M059J (cell line): ENCODE measurements at places on chromosomes 7 and 10. TPM values are rescaled to one million over a fixed set of nuclear protein-coding genes. Genes with fewer than 3 reads are reported as not detected.

The SPDYE8 gene
- not detected in 2 replicates for total RNA-seq

The POLD2 gene
- total RNA-seq = 85.3 and 127 TPM in 2 replicates

The DOCK4 gene
- total RNA-seq = 5.0 and 7.7 TPM in 2 replicates

The GRM3 gene
- not detected in 2 replicates for total RNA-seq

The UBTD1 gene
- 21.8 and 40.5 TPM in 2 replicates for total RNA-seq

The SLC29A4 gene
- total RNA-seq = 3.1 and 6.9 TPM in 2 replicates

The PYROXD2 gene
- total RNA-seq = 0.54 and 1.0 TPM in 2 replicates

The LLCFC1 gene
- total RNA-seq = not detected in 2 replicates

The OGDHL gene
- 2.0 and 3.0 TPM in 2 replicates for total RNA-seq

The VENTX gene
- not detected in 2 replicates for total RNA-seq

The GCK gene
- not detected in 2 replicates for total RNA-seq

The EMX2 gene
- total RNA-seq = not detected in 2 replicates

The HOXA7 gene
- total RNA-seq = 3.7 and 4.6 TPM in 2 replicates

The CALHM3 gene
- 0.39 TPM in 1 of 2 replicates, not detected in the other for total RNA-seq

The CALML5 gene
- not detected in 2 replicates for total RNA-seq

The FANK1 gene
- total RNA-seq = 4.5 and 11.2 TPM in 2 replicates

The DDIT4 gene
- total RNA-seq = 42.5 and 56.8 TPM in 2 replicates

The VWC2 gene
- total RNA-seq = under 0.01 TPM in 1 of 2 replicates, not detected in the other

The NXPH1 gene
- not detected in 2 replicates for total RNA-seq

The TPK1 gene
- total RNA-seq = 0.27 and 1.7 TPM in 2 replicates

The FGFBP3 gene
- 0.05 and 0.94 TPM in 2 replicates for total RNA-seq

The PPIF gene
- 36.5 and 50.7 TPM in 2 replicates for total RNA-seq

The CHRM2 gene
- total RNA-seq = 1.1 and 2.8 TPM in 2 replicates

The ADRB1 gene
- total RNA-seq = 0.12 and 0.52 TPM in 2 replicates

The GOLGA7B gene
- not detected in 2 replicates for total RNA-seq

The PRF1 gene
- not detected in 2 replicates for total RNA-seq

The SUN3 gene
- 0.59 TPM in 1 of 2 replicates, not detected in the other for total RNA-seq

The RSPH10B gene
- not detected in 2 replicates for total RNA-seq

The PIK3CG gene
- 0.12 TPM in 1 of 2 replicates, not detected in the other for total RNA-seq

The PCLO gene
- 24.3 and 27.1 TPM in 2 replicates for total RNA-seq

The ASNS gene
- 15.3 and 18.1 TPM in 2 replicates for total RNA-seq

The TDRD1 gene
- not detected in 2 replicates for total RNA-seq

The TAS2R41 gene
- total RNA-seq = not detected in 2 replicates
